ENCODE measurements at places on chromosomes 1 and 21. TPM values are rescaled to one million over a fixed set of nuclear protein-coding genes. Genes with fewer than 3 reads are reported as not detected.
A peak's percentile ranks its signal among the peaks of the same experiment; 100 is the strongest.

Gene CD2
- not detected for total RNA-seq

Gene CFH
- total RNA-seq, result not detected

Gene TRIM17
- 8.0 TPM for total RNA-seq

Gene HES4
- 17.0 TPM for total RNA-seq

Gene FCMR
- not detected for total RNA-seq

Gene NUP210L
- 0.11 TPM for total RNA-seq

Gene RBM11
- 26.6 TPM for total RNA-seq

GRCh38 chr1:29290414-29290985 lies 54.2 kb downstream of the PTPRU start:
- no peaks in the 10 kb centered on the region for H3K4me1 ChIP-seq
- H3K36me3 ChIP-seq, result no peaks in the 10 kb centered on the region
- DNase-seq, result peak; percentile 39
- no peaks in the 10 kb centered on the region for H3K27me3 ChIP-seq
- H3K27ac ChIP-seq, result no peak overlapping the region

GRCh38 chr1:110555807-110556470 lies 37.0 kb upstream of the KCNA10 start:
- H3K27ac ChIP-seq, result no peak overlapping the region
- H3K4me1 ChIP-seq, result no peaks in the 10 kb centered on the region
- H3K4me3 ChIP-seq, result peak overlapping the region; percentile 53
- peaks cover 77% of the 10 kb centered on the region for H3K27me3 ChIP-seq
- no peaks in the 10 kb centered on the region for H3K36me3 ChIP-seq

DNA sequence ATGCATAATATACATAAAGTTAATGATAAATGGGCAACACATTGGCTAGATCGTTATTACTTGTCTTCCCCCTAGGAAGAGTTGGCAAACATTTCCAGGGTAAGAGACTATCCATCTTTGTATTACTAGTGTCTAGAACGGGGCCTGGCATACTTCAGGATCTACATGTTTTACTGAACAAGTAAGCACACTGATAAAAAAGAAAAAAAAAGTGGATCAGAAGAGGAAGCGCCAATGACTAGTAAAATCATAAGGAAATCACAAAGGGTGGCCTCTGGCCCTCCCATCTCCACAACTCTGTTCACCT lies 482 bp downstream of the TM2D1 start:
- peak overlapping the region; percentile 81 for H3K27ac ChIP-seq
- no peaks in the 10 kb centered on the region for H3K4me1 ChIP-seq
- H3K36me3 ChIP-seq, result peaks cover 16% of the 10 kb centered on the region

- no peaks in the 10 kb centered on the region for H3K36me3 ChIP-seq
- peak; percentile 85 for DNase-seq
- no peaks in the 10 kb centered on the region for H3K27me3 ChIP-seq
- H3K27ac ChIP-seq, result no peak overlapping the region
- no peak overlapping the region for H3K4me3 ChIP-seq
Observed at GRCh38 chr1:154533952-154534844, 24.3 kb downstream of the UBE2Q1 start.

DNA sequence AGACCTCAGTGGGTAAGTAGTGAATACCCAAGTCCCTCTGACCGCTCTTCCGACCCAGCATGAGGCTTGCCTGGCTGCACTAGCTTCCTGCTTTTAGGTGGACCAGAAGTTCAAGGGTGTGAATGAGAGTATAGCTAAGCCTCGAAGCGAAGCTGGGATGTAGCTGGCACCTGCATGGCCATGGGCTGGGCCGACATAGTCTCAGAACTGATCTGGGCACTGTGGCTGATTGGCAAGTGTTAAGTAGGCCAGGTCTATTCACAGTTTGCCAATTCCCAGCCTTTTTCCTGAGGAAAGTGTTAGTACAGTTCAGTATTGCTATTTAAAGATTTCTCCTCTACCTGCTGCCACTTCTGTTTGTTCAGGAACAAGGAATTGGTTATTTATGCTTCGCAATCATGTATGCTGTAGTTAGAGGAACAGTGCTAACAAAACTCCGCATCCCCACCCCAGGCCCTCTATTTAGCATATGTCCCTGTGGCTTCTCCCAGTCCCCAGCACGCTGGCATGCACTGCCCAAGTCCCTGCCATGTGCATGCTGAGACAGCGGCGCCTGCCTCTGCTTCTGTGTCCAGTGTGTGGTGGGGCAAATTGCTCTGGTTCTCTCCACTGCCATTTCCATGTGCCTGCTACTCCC lies 16.3 kb downstream of the SPATA46 start:
- no peak overlapping the region for H3K27ac ChIP-seq
- no peak overlapping the region for H3K4me3 ChIP-seq
- H3K4me1 ChIP-seq, result no peaks in the 10 kb centered on the region
- DNase-seq, result no peak
- no peaks in the 10 kb centered on the region for H3K36me3 ChIP-seq

GRCh38 chr1:94725566-94725965 lies 94.6 kb upstream of the SLC44A3 start:
- no peak overlapping the region for H3K27ac ChIP-seq
- no peaks in the 10 kb centered on the region for H3K36me3 ChIP-seq
- DNase-seq, result no peak

DNA sequence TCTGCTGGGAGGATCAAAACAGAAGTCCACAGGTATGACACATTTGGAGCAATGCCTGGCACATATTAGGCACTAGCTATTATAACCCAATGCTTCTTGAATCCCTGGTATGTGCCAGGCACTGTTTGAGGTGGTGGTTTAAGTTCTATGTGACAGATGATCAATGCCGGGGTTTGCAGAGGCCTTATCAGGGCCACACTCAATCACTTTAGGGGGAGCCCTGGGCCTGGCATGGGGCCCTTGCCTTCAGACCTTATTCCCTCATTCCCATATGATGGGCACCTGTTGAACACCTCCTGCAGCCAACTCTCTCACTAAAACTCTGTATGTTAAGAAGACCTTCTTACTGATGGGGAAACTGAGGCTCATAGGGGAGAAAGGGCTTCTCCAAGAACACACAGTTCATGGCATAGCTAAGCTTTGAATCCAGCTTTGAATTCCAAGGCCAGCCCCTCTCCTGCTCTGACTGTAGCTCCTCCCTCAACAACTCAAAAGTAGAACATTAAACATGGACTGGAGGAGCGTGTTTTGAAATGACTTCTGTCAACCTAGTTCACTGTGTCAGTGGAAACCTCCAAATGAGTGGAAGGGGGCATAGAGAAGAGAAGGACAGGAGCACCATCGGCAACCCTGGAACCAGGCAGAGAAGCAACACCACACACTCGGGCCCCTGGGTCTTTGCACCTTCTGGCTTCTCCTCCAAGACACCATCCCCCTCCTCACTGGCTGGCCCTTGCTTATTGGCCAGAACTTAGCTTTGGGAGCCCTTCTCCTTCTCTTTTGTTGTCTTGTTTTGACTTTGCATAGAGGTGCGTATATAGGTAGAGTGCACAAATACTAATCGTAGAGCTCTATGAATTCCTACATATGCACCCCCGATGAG lies 6.6 kb upstream of the IFFO2 start:
- H3K36me3 ChIP-seq, result no peaks in the 10 kb centered on the region
- no peaks in the 10 kb centered on the region for H3K4me1 ChIP-seq
- no peak overlapping the region for H3K27ac ChIP-seq
- no peak for DNase-seq
- peaks cover 28% of the 10 kb centered on the region for H3K27me3 ChIP-seq

DNA sequence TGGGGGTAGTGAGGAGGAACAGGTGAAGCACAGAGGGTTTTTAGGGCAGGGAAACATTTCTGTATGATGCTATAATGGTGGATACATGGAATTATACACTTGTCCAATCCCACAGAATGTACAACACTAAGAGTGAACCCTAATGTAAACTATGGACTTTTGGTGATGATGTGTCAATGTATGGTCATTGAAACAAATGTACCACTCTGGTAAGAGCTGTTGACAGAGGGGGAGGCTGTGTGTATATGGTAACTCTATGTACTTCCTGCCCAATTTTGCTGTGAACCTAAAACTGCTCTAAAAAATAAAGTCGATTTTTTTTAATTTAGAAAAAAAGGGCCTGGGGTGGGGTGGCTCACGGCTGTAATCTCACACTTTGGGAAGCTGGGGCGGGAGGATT lies 22.9 kb downstream of the ASAP3 start:
- no peak overlapping the region for H3K4me3 ChIP-seq
- no peaks in the 10 kb centered on the region for H3K4me1 ChIP-seq
- peaks cover 20% of the 10 kb centered on the region for H3K36me3 ChIP-seq
- no peak overlapping the region for H3K27ac ChIP-seq
- H3K27me3 ChIP-seq, result no peaks in the 10 kb centered on the region
